Spinal cord (tissue), 10 donors: ENCODE measurements at places on chromosomes 12 and 14. TPM values are rescaled to one million over a fixed set of nuclear protein-coding genes. Genes with fewer than 3 reads are reported as not detected.

ADAMTS20 gene
- 0.44 TPM for total RNA-seq

GNG2 gene
- total RNA-seq, result 102 TPM

FAM222A gene
- 5.2 TPM for total RNA-seq

FOXG1 gene
- not detected for total RNA-seq

PMEL gene
- 0.79 TPM for total RNA-seq

AICDA gene
- 0.11 TPM for total RNA-seq

PRB2 gene
- total RNA-seq, result not detected

HRK gene
- 2.5 TPM for total RNA-seq

TAS2R13 gene
- total RNA-seq, result 10.9 TPM

TAS2R46 gene
- total RNA-seq, result 2.1 TPM

TBX5 gene
- total RNA-seq, result not detected

DNA sequence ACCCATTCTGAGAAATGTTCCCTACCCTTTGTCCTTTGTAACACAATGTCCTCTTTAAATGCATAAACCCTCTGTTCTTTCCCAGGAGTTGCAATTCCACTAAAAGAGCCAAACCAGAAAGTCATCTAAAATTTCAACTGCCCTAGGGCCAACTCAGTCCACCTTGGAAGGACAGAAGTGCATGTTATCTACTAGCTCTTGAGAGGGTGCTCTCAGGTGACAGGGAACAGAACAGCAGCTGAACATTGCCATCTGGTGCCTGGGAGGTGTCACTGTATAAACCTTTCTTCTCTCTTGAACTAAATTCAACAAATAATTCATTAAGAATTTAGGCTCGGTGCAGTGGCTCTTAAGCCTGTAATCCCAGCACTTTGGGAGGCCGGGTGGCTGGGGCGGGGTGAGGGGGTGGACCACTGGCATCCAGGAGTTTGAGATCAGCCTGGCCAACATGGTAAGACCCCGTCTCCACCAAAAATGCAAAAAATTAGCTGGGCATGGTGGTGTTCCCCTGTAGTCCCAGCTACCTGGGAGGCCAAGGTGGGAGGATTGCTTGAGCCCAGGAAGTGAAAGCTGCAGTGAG is 10.3 kb upstream of the FERMT2 start:
- no peak for DNase-seq

GRCh38 chr12:80939231-80939950 is 1.7 kb upstream of the LIN7A start:
- no peak for DNase-seq

GRCh38 chr14:30874999-30875787 is 834 bp downstream of the COCH start:
- DNase-seq, result peak; percentile 14

GRCh38 chr14:93369713-93370266 is 22.8 kb downstream of the COX8C start:
- no peak for DNase-seq

- DNase-seq, result no peak
These were observed 67.2 kb downstream of the FAR2 start for GRCh38 chr12:29216266-29216665.

DNA sequence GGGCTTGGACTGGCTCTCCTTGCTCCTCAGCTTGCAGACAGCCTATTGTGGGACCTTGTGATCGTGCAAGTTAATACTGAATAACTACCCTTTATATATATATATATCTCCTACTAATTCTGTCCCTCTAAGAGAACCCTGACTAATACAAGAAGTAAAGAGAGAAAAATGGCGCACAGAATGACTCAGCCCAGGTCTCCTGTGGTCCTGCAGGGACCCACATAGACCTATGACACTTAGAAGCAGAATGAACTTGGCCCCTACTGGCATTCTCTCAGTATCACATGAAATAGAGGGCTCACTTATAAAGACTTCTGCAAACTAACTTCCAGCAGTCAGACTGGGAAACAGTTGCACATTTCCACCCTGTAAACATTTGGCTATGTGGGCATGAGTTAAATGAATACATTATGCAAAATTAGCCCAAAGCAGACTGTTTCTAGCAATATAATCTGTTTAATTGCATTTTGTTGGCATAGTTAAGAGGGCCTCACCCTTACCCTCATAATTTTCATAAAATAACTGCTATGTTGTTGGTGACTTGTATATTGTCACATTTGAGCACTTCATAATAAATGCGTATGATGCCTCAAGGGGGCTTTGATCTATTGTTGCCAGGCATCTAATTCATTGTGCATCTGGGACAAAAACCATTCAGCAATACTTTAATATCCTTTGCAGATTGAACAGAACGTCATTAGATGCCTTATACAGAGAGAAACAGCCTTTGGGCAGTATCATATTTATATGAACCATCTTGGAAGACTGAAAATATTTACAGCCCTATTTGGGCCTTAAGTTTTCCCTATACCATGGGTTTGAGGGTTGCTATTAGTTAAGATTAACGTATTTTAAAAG is 349.7 kb upstream of the DIO2 start:
- DNase-seq, result no peak

DNA sequence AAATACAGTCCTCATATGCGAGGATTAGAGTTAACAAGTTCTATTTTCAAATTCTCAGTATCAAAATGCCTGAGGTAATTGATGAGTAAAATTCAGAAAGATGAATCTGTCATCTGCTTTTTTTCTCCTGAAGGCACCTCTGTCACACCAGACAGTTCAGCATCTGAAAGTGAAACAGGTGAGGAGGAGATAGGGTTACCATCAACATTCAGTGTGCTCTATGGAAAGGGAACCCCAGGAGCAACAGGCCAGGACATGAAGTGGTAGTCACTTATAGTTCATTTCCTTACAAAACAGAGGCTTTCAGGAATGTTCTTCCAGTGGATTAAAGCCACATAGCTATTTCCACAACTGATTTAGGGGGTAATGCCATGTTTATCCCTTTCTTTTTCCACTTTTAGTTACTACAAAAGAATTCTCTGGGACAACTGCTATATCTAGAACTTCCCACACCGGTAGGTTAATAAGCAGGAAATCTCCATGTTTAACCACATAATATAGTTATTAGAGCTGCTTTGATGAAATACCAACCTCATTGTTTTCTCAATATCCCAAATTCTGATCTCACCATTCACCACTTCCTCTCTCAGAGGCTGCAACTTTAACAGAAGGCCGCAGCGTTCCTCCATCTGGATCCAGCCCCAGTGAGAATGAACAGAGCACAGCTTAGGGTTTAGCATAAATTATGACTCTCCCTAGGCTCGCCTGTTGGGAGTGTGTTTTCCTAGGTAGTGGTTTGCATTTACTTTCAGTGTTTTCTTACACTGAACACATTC is 177.0 kb upstream of the CNTN1 start:
- DNase-seq, result no peak

GRCh38 chr12:107774349-107775029 is at the start of gene ASCL4:
Gene ASCL4 (plus strand): TSS chr12:107774704. CDS start chr12:107775219, 515 bp downstream.
- DNase-seq, result no peak

DNA sequence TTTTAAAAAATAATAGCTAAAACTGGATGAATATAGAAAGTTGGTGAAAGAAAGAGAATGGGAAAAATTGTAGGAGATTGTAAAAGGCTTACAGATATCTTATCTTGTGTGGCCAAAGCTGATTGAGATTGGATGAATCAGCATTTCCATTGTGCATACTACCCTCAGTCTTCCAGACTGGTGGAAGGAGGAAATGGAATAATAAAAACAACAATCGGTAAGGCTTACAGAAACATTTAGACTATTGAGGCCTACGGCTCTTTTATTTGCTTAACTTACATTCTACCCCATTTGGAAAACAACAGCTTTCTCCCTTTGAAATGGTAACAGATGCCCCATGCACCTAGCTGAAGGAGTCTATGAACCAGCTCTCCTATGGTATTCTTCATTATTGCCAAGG is 129.8 kb downstream of the PTPRB start:
- DNase-seq, result no peak

GRCh38 chr14:37023875-37024565 is 148.4 kb downstream of the SLC25A21 start:
- no peak for DNase-seq

- DNase-seq, result no peak
These were observed 265.5 kb downstream of the SEC23A start for GRCh38 chr14:38837343-38838048.

- no peak for DNase-seq
These were observed 311.1 kb downstream of the SLC6A15 start for GRCh38 chr12:84601483-84601882.

DNA sequence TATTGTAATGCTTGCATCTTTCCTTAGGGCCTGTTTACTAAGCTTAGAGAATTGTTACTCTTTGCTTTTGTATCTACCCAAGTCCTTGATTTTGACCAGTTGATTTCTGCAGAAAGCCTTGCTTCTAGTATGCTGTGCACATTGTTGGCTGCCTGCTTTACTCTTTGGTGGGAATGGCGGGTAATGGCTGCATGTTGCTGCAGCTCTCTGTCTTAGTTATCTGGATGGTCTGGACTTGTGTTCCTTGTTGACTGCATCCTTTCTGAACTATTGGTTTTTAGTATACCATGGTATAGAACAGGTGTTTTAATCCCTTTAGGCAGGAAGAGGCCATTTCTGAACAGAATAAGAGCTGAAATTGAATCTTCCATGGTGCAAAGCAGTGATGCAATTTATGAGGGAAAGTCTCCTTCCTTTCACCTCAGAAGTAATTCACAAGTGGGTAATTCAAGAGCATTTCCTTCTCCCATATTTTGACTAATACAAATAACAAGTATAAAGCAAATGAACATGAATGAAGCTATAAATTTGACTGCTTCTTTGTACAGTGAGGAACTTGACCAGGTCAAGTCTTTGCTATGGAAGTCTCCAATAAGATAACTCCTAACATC is 466.4 kb downstream of the NPAS3 start:
- no peak for DNase-seq

- DNase-seq, result no peak
These were observed 5.9 kb upstream of the APOLD1 start for GRCh38 chr12:12779529-12779928.

DNA sequence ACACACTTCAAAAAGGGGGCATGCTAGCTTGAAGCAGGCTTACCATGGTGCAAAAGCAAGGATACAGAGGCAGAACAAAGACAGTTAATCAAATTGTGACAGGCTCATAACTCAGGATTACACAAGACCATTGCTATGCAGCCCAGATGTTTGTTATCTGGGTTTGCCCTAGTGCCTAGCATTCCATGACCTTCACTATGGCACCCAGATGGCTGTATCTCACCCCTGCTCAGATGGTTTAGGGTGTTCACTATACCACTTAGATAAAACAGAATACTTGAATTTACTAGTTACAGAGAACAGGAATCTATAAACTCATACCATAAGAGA is 56.2 kb downstream of the SDR9C7 start:
- DNase-seq, result no peak

DNA sequence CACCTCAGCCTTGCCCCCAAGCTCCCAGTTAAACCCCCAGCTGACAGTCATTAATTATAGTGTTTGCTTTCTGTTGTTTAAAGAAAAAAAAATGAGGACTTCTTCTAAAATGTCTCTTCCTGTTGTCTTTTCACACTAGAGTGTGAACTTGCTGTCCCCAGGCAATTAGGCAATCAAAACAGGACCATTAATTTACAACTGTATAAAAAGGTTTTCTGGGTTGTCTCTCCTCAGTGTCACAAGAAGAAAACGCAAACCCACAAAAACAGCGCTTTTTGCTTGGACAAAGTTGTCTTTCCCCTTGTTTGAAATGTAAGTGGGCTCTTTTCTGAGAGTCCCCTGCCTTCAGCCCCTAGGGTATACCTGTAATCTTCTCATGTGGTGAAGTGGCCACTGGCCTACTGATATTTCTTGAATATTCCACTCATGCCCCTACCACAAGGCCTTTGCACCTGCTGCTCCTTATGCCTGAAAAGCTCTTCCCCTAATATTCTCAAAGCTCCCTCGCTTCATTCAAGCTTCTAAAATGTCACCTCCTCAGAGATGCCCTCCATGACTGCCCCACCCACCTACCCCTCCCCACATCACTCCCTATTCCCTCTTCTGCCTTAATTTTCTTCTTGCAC is 158.9 kb upstream of the PWP1 start:
- DNase-seq, result no peak

DNA sequence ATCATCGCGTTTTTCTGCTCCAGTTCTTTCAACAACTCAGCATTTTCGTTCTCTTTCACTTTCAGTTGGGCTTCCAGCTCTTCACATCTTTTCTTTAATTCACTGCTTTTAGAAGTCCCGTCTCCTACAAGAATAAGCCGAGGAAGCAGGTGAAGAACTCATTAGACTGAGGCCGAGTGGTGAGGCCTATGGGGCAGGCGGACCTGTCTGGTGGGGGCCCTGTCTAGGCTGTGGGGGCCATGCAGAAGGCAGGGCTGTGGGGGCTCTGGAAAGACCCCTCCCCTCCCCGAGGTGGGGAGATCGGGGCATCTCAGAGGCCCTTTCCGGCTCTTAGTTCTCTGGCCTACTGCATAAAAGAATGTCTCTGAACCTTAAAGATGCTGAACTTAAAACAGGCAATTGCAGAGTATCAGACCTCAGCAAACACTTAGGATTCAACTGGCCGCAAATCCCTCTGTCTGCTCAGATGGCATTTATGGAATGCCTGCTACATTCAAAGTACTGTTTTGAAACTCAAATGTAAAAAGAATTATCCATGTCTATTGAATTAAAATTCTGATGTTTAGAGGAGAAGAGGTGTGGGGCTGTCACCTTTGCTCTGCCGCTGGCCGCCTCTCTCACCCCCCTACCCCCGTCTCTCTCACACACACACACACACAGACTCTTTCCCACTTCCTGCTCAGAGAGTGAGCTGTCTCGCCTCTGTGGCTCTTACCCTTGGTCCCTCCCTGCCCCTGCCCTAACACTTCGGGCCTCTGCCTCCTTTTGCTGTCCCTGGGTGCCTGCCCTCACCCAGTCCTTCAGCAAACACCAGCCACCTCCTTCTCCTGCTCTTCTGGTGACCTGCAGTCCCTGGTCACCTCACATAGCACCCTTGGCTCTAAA is 34.7 kb downstream of the CCDC92 start:
- no peak for DNase-seq

- DNase-seq, result no peak
These were observed 45.0 kb upstream of the AMN1 start for GRCh38 chr12:31773867-31774266.

DNA sequence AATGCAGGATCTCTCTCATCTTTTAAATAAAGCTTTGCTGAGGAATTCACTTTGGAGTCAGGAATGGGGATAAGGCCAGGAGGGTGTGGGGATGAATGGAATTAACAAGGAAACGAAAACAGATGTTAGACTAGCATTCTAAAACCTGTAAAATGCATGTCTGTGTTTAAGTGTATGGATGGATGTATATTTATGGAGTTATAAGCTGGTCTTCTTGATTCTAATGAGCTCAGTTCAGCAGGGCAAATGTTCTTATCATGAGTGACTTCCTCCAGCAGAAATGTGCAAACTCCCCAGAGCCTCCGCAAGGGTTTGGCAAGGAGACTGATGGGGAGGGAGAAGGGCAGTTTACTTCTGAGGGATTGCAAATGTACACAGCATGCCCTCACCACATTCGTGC is 149.1 kb downstream of the NTF3 start:
- no peak for DNase-seq
